ENCODE measurements at places on chromosomes 5 and 9. TPM values are rescaled to one million over a fixed set of nuclear protein-coding genes. Genes with fewer than 3 reads are reported as not detected.

DNA sequence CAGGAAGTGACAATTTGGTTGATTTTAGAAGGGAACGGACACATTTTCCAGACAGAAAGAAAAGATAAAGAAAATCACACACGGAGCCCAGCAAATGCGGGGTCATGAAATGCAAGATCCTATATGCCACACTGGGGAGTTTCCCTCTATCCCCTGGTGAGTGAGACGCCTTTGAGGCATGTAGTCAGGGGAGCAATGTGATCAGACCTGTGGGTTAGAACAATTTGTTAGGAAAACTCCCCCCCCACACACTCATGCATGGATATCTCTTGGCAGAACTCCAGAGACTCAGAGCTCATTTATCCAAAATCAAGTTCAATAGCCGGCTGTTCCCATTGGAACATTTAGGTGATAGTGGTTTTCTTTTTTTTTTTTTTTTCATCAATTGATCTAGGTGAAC is 71.7 kb upstream of the TRIO start:
- no peak for DNase-seq
- H3K4me3 ChIP-seq: no peak overlapping the region
- no peak overlapping the region for H3K27ac ChIP-seq
- no peaks in the 10 kb centered on the region for H3K36me3 ChIP-seq
- H3K27me3 ChIP-seq: no peaks in the 10 kb centered on the region
- no peaks in the 10 kb centered on the region for H3K4me1 ChIP-seq

The ZNF618 gene
- 2.2 TPM for polyA plus RNA-seq

GRCh38 chr5:102450313-102450990 is 48.3 kb downstream of the SLCO6A1 start:
- H3K36me3 ChIP-seq: no peaks in the 10 kb centered on the region
- H3K4me1 ChIP-seq: no peaks in the 10 kb centered on the region
- H3K27ac ChIP-seq: no peak overlapping the region
- H3K4me3 ChIP-seq: no peak overlapping the region
- no peak for DNase-seq

- H3K27me3 ChIP-seq: no peaks in the 10 kb centered on the region
- H3K4me3 ChIP-seq: no peak overlapping the region
Measured at GRCh38 chr9:88310310-88310980, 77.8 kb upstream of the SPIN1 start.

The MACIR gene
- polyA plus RNA-seq: 0.83 TPM

DNA sequence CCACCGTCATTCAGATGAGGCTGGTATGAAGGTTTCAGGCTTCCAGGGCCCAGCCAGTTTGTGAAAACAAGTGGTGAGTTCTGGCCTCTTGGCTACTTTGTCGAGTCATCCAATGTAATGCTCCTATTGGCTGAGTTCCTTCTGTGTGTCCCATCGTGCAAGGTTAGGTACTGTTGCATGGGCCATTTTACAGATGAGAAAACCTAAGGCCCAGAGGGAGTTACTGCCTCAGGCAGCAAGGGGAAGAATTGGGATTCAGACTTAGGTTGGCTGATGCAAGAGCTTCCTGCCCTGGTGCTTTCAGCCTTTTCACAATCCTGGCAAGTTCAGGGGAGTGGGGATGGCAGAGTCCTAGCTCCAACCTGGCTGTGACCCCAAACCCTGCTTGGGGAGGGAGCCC is 17.4 kb upstream of the PITX1 start:
- H3K4me3 ChIP-seq: no peak overlapping the region
- peaks cover 7% of the 10 kb centered on the region for H3K27me3 ChIP-seq
- H3K27ac ChIP-seq: no peak overlapping the region
- no peaks in the 10 kb centered on the region for H3K36me3 ChIP-seq

DNA sequence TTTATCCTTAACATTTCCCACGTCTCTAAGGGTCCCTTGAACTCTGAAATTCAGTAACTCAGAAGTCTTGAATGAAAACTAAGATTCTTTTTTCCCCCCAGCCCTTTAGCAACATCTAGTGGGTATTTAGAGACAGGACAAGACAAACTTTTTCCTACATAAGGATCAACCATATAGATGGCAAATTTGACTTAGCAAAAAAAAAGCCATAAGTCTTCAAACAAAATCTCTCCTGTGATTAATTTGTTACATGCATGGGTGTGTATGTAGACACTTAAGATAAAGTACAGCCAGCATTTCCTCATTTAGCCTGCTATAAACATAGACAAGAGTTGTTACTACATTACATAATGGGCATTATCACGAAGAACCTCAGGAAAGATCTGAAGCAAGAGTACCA is 29.1 kb upstream of the ANKRD31 start:
- no peak for DNase-seq
- no peaks in the 10 kb centered on the region for H3K36me3 ChIP-seq
- H3K27me3 ChIP-seq: no peaks in the 10 kb centered on the region
- no peak overlapping the region for H3K4me3 ChIP-seq
- H3K4me1 ChIP-seq: no peaks in the 10 kb centered on the region
- H3K27ac ChIP-seq: no peak overlapping the region

The SLC6A19 gene
- polyA plus RNA-seq: 0.31 TPM

- DNase-seq: no peak
- H3K36me3 ChIP-seq: no peaks in the 10 kb centered on the region
- H3K4me3 ChIP-seq: no peak overlapping the region
- H3K4me1 ChIP-seq: peaks cover 2% of the 10 kb centered on the region
Measured at GRCh38 chr5:147763791-147764525, 18.6 kb downstream of the JAKMIP2 start.

DNA sequence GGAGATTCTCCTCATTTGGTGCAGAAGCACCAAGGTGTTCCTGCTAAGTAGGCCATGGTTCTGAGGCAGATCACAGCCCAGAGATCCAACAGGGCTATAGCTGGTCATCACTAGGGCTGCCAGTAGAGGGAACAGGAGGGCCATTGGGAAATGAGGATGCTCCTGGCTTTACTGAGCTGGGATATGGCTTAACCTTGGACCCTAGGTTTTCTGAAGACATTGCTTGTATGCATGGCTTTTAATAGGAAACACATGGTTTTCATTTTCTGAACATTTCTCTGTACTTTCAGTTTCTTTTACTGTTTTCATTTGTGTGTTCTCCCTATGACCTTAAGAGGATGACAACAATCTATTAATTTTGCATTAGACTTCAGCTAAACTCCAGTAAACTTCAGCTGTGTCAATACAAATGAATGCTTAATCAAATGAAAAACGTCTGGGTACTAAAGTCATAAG is at the start of gene IFNW1:
Gene IFNW1, minus strand, starts transcription at position 406 of the 456 bp plus-strand sequence. Its CDS starts 262 bp downstream, at position 144.
- no peak within 1 kb of the TSS for H3K27ac ChIP-seq
- no peak for DNase-seq
- H3K4me3 ChIP-seq: no peak within 1 kb of the TSS
- H3K27me3 ChIP-seq: no peaks in the 10 kb centered on the region
- no peaks in the 10 kb centered on the region for H3K4me1 ChIP-seq
- no peaks in the 10 kb centered on the region for H3K36me3 ChIP-seq

DNA sequence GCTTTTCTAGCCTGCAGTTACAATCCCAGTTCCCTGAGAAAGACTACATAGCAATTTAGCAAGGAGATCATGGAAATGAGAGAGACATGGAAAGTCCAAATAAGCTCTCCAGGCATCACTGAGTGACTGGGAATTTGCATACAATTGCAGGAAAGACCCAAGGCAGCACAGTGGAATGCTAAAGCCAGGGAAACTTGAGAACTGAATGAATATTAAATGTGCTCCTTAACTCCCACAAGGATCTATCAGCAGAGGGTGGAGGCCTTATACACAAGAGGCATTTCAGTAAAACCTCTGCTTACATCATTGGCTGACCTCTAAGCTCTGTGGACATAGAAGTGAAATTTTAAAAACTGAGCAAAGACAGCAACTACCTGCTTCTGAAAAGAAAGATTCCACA is 355.6 kb upstream of the DAB2 start:
- H3K27me3 ChIP-seq: no peaks in the 10 kb centered on the region
- no peak overlapping the region for H3K4me3 ChIP-seq
- H3K36me3 ChIP-seq: no peaks in the 10 kb centered on the region
- no peak overlapping the region for H3K27ac ChIP-seq

The IQGAP2 gene
- 41.5 TPM for polyA plus RNA-seq

The PCA3 gene
- polyA plus RNA-seq: 0.44 TPM

- H3K27ac ChIP-seq: no peak overlapping the region
- no peak for DNase-seq
- no peaks in the 10 kb centered on the region for H3K27me3 ChIP-seq
Measured at GRCh38 chr5:142435410-142436115, 110.7 kb upstream of the SPRY4 start.

The PLAC8L1 gene
- polyA plus RNA-seq: 0.28 TPM

The CCDC192 gene
- polyA plus RNA-seq: not detected

GRCh38 chr5:138623053-138623452 is 47.9 kb upstream of the HSPA9 start:
- H3K4me1 ChIP-seq: no peaks in the 10 kb centered on the region
- no peak overlapping the region for H3K4me3 ChIP-seq
- H3K27me3 ChIP-seq: no peaks in the 10 kb centered on the region
- H3K27ac ChIP-seq: no peak overlapping the region

- peaks cover 2% of the 10 kb centered on the region for H3K4me1 ChIP-seq
- no peak overlapping the region for H3K27ac ChIP-seq
- H3K36me3 ChIP-seq: no peaks in the 10 kb centered on the region
- no peaks in the 10 kb centered on the region for H3K27me3 ChIP-seq
- no peak overlapping the region for H3K4me3 ChIP-seq
- DNase-seq: no peak
Measured at GRCh38 chr5:143605403-143606005, 202.0 kb upstream of the NR3C1 start.

The ANKRD31 gene
- polyA plus RNA-seq: 0.03 TPM

The CDH9 gene
- not detected for polyA plus RNA-seq

DNA sequence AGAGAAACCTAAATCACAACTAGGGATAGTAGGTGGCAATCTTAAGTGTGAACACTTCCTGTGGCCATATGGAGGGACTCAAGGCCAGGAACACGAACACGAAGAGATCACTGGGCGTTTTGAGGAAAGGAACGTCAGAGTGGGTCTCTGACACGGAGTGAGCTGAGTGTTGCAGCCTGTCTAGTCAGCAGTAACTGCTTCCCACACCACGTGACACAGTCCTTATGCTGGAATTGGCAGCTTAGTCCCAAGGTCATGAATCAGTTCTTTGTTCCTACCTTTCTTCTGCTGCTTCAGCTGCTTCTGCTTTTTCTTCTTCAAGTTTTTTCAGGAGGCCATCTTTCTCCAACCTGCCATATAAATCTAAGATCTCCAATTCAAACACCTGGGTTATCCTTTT is 18.2 kb downstream of the SPACA9 start:
- H3K4me3 ChIP-seq: no peak overlapping the region
- no peak overlapping the region for H3K27ac ChIP-seq
- H3K27me3 ChIP-seq: no peaks in the 10 kb centered on the region
- H3K36me3 ChIP-seq: peaks cover 11% of the 10 kb centered on the region

DNA sequence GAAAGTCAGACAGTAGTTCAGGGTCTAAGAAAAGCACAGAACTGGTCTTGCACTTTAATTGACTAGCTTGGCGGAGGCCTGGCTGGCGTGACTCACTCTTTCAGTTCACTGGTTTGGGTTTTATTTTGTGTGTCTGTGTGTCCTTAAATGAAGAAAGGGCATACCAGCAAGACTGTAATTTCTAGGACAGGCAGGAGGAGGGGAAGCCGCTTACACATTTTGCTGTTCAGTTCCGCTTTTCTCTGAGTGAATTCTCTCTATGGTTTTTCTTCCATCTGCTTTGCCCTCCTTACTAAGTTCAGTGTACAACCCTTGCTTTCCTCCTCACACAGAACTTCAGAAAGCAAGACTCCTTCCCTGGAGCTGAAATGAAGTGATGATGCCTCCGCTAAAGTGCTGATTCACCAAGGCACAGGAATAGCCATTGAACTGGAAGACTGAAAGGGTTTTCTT is 150.8 kb downstream of the MEF2C start:
- H3K4me3 ChIP-seq: no peak overlapping the region
- no peaks in the 10 kb centered on the region for H3K27me3 ChIP-seq
- H3K27ac ChIP-seq: peak overlapping the region; percentile 54
- H3K36me3 ChIP-seq: no peaks in the 10 kb centered on the region
- no peaks in the 10 kb centered on the region for H3K4me1 ChIP-seq

The PTGES gene
- polyA plus RNA-seq: 0.07 TPM

The GKAP1 gene
- 3.2 TPM for polyA plus RNA-seq

GRCh38 chr9:112110094-112110776 is 64.9 kb downstream of the SUSD1 start:
- peaks cover 8% of the 10 kb centered on the region for H3K4me1 ChIP-seq
- H3K36me3 ChIP-seq: no peaks in the 10 kb centered on the region
- H3K4me3 ChIP-seq: no peak overlapping the region
- DNase-seq: no peak
- no peak overlapping the region for H3K27ac ChIP-seq
- H3K27me3 ChIP-seq: no peaks in the 10 kb centered on the region

DNA sequence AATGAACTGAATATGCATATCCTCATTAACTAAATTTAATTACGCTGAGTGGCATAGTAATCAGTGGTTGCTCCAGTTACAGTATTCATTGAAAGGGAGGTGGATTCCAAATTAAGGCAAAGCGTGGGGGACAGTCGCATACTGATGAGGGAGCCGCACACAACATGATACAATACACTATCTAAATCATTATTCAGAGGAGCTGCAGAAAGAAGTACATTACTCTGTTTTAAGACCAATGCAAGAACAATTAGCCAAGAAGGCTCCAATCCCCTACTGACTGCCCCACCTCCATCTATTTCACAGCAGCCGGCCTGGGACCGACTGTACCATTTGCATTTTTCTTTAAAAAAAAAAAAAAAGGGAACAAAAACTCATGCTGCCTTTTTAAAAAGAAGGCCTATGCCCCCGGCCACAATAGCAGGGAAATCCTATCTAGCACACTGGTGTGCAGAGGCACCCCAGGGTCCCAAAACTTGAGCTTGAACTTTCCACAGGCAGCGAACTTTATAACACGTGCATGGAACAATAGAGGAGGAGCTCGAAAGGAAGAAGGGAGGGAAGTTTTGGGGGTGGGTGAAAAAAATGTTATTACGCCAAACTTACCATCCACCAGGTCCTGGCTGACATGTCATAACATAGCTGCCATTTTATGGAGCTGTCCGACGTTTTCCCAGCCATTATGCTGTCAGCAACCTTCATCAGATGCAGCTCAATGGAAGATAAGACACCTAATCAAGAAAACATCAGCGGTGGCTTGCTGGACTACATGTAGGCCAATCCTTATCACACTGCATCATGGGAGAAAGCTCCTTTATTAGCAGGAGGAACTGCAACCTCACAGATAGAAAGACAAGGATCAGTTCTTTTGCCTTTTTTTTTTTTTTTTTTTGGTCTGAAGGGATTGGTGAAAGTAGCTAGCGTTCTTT is 161.6 kb downstream of the ZDHHC21 start:
- H3K4me1 ChIP-seq: no peaks in the 10 kb centered on the region
- peaks cover 2% of the 10 kb centered on the region for H3K27me3 ChIP-seq
- no peaks in the 10 kb centered on the region for H3K36me3 ChIP-seq
- H3K4me3 ChIP-seq: no peak overlapping the region
- H3K27ac ChIP-seq: no peak overlapping the region

DNA sequence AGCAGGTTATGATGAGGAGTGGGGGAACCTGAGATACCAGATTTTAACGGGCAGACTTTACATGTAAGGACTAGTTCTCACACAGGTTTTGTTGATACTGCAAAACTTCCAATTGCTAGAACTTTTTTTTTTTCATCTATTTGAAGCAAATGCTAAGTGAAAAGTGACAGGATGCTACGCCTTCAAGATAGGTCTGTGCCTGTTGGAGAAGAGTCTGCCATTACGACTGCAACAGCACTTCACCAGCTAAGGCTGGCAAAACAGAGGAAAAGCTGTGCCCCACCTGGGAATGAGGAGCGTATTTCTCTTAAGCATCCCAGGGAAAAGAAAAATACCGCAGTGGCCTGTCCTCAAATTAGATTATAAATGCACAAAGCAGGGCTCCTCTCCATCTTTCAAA is 102.0 kb upstream of the CDH6 start:
- no peak for DNase-seq
- no peaks in the 10 kb centered on the region for H3K4me1 ChIP-seq
- H3K27ac ChIP-seq: no peak overlapping the region
- no peaks in the 10 kb centered on the region for H3K27me3 ChIP-seq
- H3K36me3 ChIP-seq: no peaks in the 10 kb centered on the region

The ADGRD2 gene
- polyA plus RNA-seq: not detected

The PCDHA1 gene
- not detected for polyA plus RNA-seq
